ENCODE measurements at places on chromosomes 13 and 19.
A peak's percentile ranks its signal among the peaks of the same experiment; 100 is the strongest.

DNA sequence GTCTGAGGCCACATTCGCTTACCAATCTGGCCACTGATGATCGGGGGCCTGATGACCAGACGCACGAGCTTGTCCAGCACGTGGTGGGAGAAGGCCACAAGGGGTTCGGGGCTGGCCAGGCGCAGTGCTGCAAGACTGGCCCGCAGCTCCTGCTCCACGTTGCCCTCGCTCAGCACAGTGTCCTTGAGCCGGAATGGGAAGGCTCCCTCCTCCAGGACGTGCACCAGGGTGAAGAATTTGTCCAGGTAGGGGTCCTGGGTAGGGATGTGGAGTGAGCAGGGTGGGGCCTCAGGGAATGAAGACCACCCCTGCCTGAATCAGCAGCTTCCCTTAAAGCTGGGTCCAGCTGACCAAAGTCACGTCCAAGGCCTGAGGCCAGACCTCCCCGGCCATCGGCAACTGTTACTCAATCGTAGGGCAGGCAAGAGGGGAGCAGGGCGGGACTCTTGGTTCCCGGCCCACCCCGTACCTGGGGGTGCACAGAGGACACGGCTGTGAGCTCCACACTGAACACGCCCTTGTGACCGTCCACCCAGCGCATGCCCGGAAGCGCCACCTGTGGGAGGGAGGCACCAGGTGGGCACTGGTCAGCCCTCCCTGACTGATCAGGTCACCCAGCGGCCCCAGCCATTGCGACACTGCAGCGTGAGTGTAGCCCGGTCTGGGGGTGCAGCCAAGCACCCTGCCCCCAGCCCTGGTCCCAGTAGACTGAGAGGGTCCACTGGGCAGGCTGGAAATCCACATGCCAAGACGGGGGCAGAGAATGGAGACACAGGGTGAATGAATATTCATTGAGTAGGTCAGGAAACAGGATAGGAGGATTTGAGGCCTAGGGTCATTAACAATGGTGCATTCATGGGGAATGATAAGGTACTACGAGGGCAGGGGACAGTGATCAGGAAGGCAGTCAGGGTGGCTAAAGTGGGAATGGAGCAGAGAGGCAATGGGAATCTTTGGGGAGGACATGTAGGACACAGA is 2.8 kb upstream of the ANGPTL8 start:
- no peak for DNase-seq
- peaks cover 17% of the 10 kb centered on the region for H3K36me3 ChIP-seq
- H3K4me1 ChIP-seq = no peaks in the 10 kb centered on the region
- no peak overlapping the region for H3K4me3 ChIP-seq
- H3K27me3 ChIP-seq = no peaks in the 10 kb centered on the region
- H3K27ac ChIP-seq = no peak overlapping the region

DNA sequence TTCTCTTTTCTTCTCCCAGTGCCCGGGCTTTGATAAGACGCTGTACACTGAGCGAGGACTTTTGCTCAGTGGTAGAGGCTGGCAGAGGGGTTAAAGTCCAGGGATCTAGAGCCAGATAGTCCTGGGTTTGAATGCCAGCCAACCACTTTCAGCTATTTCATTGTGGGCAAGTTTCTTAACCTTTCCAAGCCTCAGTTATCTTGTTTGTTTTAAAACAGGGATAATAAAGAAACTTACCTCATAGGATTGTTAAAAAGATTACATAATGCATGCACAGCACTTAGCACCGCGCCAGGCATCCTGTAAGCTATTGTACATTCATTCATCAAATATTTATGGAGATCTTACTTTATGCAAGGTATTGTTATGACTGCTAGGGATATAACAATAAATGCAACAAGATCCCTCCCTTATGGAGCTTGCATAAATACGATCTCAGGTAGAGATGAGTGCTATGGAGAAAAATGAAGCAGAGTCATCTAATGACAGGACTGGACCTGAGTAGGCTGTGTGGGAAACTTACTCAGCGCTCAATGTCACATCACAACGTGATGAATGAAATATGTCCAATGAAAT is 70.8 kb downstream of the LNX2 start:
- no peak for DNase-seq
- no peak overlapping the region for H3K27ac ChIP-seq
- H3K27me3 ChIP-seq = no peaks in the 10 kb centered on the region
- H3K4me3 ChIP-seq = no peak overlapping the region
- no peaks in the 10 kb centered on the region for H3K4me1 ChIP-seq
- peaks cover 30% of the 10 kb centered on the region for H3K36me3 ChIP-seq

DNA sequence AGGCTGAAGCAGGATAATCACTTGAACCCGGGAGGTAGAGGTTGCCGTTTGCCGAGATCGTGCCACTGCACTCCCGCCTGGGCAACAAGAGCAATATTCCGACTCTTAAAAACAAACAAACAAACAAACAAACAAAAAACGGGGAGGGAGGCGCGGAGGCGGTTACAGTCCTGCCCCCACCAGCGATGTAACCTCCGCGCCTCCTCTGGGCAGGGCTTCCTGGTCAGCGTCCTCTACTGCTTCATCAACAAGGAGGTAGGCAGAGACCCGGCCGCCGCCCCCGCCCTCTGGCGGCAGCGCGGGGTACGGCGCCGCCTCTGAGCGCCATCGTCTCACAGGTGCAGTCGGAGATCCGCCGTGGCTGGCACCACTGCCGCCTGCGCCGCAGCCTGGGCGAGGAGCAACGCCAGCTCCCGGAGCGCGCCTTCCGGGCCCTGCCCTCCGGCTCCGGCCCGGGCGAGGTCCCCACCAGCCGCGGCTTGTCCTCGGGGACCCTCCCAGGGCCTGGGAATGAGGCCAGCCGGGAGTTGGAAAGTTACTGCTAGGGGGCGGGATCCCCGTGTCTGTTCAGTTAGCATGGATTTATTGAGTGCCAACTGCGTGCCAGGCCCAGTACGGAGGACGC is 10.2 kb downstream of the SNRPD2 start:
- peaks cover 21% of the 10 kb centered on the region for H3K27me3 ChIP-seq
- peaks cover 27% of the 10 kb centered on the region for H3K36me3 ChIP-seq
- H3K27ac ChIP-seq = peak overlapping the region; percentile 51

- no peaks in the 10 kb centered on the region for H3K27me3 ChIP-seq
- H3K27ac ChIP-seq = no peak overlapping the region
- DNase-seq = no peak
- no peak overlapping the region for H3K4me3 ChIP-seq
- peaks cover 5% of the 10 kb centered on the region for H3K36me3 ChIP-seq
Measured at GRCh38 chr13:42458193-42458592, 115.8 kb upstream of the TNFSF11 start.

DNA sequence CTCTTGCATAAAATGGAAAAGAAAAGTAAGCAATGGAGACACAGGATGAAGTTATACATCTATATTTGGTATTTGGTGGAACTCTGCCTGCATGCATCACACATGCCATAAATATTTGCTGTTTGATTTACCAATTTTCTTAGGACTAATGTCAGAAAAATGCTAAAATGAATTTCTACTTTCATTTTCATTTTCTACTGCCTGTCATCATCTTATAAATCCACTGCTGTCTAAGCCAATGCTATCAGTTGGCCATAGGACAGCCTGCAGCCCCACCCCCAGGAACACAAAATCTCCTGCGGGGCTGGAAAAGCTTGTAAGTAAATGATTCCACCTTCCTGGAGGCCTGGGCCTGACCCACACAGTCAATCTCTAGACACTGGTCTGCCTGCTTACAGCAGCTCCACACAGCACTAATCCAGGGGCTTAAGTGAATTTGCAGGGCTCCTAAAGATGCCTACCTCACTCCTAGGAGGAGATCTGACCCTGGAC is 122.0 kb downstream of the ENOX1 start:
- H3K36me3 ChIP-seq = no peaks in the 10 kb centered on the region
- DNase-seq = no peak
- H3K4me3 ChIP-seq = no peak overlapping the region

- H3K4me1 ChIP-seq = peaks cover 91% of the 10 kb centered on the region
- DNase-seq = no peak
- no peaks in the 10 kb centered on the region for H3K27me3 ChIP-seq
- no peak overlapping the region for H3K4me3 ChIP-seq
- peak overlapping the region; percentile 84 for H3K27ac ChIP-seq
Measured at GRCh38 chr19:13165162-13165997, 15.2 kb downstream of the IER2 start.

- peaks cover 20% of the 10 kb centered on the region for H3K27me3 ChIP-seq
- no peaks in the 10 kb centered on the region for H3K36me3 ChIP-seq
- H3K4me1 ChIP-seq = peaks cover 4% of the 10 kb centered on the region
- no peak within 1 kb of the TSS for H3K4me3 ChIP-seq
- no peak within 1 kb of the TSS for H3K27ac ChIP-seq
Measured at GRCh38 chr19:41755328-41755913, at the start of gene CEACAM6. Gene CEACAM6, plus strand, starts transcription at chr19:41755530. Its CDS starts 109 bp downstream, at chr19:41755639.

GRCh38 chr19:41098762-41099161 is 10.5 kb downstream of the CYP2A13 start:
- H3K36me3 ChIP-seq = peaks cover 6% of the 10 kb centered on the region
- H3K27me3 ChIP-seq = peaks cover 36% of the 10 kb centered on the region
- no peak for DNase-seq

DNA sequence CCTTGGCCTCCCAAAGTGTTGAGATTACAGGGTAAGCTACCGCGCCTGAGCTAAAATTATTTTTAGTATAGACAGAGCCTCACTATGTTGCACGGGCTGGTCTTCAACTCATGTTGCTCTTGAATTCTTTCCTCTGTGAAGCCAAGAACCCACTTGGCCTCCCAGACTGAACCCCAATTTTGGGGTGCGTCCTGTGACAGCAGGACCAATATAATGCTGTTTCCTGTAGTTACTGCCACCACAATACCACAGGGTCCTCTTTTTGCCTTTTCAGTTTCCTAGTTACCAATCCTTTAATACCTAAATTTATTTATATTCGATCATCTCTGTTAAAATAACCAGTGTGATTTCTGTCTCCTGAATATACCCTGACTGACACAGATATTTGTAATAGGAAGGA is 32.9 kb downstream of the TSKS start:
- no peak for DNase-seq
- H3K4me3 ChIP-seq = no peak overlapping the region
- H3K27ac ChIP-seq = no peak overlapping the region
- peaks cover 3% of the 10 kb centered on the region for H3K27me3 ChIP-seq

- H3K4me1 ChIP-seq = no peaks in the 10 kb centered on the region
- no peaks in the 10 kb centered on the region for H3K36me3 ChIP-seq
- no peak for DNase-seq
- peaks cover 19% of the 10 kb centered on the region for H3K27me3 ChIP-seq
Measured at GRCh38 chr19:33609353-33609752, 12.4 kb upstream of the CHST8 start.

DNA sequence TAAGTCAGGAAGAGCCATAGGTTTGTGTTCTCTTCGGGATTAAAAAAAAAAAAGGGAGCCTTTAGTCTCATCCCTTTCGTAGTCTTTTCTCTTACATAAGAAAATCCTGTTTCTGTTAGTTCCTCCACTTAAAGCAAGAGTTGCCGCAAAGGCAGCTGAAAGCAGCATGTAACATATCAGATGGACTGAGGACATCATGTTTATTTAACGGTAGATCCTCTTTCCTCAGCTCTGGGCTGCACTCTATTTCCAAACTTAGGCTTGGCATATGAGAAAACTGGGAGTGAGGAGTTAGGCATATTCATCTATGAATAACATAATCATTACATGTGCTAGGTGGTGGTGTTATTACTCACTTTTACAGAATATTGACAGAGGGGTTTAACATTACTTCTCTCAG is 391.2 kb downstream of the KLF12 start:
- no peak for DNase-seq
- H3K4me1 ChIP-seq = no peaks in the 10 kb centered on the region
- no peak overlapping the region for H3K4me3 ChIP-seq
- H3K27ac ChIP-seq = no peak overlapping the region
- H3K27me3 ChIP-seq = no peaks in the 10 kb centered on the region
- H3K36me3 ChIP-seq = peaks cover 6% of the 10 kb centered on the region

DNA sequence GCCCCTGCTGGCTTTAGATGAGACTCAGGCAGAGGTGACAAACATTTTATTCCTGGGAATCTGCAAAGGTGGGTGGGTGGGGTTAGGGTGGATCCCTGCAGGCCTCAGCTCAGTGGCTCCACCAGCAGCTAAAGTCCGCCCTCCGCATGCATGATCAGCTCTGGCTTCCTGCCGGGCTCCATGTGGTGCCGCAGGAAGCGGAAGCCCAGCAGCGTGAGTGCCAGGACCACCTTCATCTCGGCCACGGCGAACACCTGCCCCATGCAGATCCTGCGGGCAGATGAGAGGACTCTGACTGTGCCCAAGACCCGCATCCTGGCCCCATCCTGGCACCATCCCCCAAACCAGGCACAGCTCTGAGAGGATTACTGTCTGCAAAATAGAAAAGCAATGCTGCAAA is 26.3 kb downstream of the CYP4F2 start:
- no peak overlapping the region for H3K27ac ChIP-seq
- peaks cover 21% of the 10 kb centered on the region for H3K27me3 ChIP-seq
- peaks cover 36% of the 10 kb centered on the region for H3K4me1 ChIP-seq
- DNase-seq = peak; percentile 13
- peak overlapping the region; percentile 66 for H3K4me3 ChIP-seq

GRCh38 chr13:45336025-45336800 is 4.8 kb downstream of the TPT1 start:
- H3K4me1 ChIP-seq = peaks cover 41% of the 10 kb centered on the region
- H3K27ac ChIP-seq = peak overlapping the region; percentile 83
- H3K36me3 ChIP-seq = peaks cover 45% of the 10 kb centered on the region
- peak overlapping the region; percentile 18 for H3K4me3 ChIP-seq

- peaks cover 7% of the 10 kb centered on the region for H3K27me3 ChIP-seq
- H3K4me3 ChIP-seq = no peak overlapping the region
- H3K4me1 ChIP-seq = no peaks in the 10 kb centered on the region
- no peak overlapping the region for H3K27ac ChIP-seq
- DNase-seq = no peak
Measured at GRCh38 chr19:42846597-42846996, 32.9 kb downstream of the PSG1 start.

GRCh38 chr19:40174092-40174491 is 17.1 kb upstream of the MAP3K10 start:
- no peak overlapping the region for H3K27ac ChIP-seq
- no peak overlapping the region for H3K4me3 ChIP-seq
- H3K36me3 ChIP-seq = no peaks in the 10 kb centered on the region
- no peak for DNase-seq
- no peaks in the 10 kb centered on the region for H3K4me1 ChIP-seq

DNA sequence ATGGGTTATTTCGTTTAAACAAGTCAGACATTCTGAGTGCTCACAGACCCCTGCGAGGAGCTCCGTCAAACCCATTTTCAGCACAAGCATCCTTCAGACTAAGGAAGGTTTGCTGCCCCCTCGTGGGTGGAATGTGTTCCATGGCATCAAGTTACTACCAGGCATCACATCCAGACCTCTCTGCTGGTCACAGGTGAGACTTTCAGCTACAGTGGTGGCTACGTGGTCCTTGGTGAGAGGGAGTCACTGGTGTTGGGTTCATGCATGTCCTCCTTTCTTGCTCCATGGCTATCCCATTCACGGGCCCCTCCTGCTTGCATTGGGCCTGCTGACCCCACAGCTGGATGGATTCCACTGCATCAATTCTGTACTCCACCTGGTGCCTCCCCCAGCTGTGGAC is 9.1 kb upstream of the LILRB5 start:
- no peaks in the 10 kb centered on the region for H3K36me3 ChIP-seq
- H3K4me1 ChIP-seq = no peaks in the 10 kb centered on the region
- H3K27me3 ChIP-seq = peaks cover 47% of the 10 kb centered on the region
- no peak overlapping the region for H3K4me3 ChIP-seq
